ENCODE measurements at places on chromosomes 3 and 15.

DNA sequence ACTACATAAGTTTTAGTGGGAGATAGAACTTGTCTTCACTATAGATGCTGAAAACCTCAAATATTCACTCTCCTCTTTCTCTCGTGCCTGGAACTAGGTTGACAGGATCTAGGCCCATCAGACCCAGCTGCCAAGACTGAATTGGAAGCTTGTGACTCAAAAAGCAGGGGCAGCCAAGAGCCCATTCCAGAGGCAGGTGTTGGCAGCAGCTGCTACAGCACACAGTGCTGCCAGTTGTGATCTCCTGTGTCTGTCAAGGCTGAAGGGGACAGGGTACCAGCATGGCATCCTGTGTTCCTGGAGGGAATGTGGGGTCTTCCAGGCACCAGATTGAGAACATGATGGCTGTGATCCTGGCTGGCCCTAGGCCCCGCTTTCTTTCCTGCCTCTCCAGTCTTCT is 92.5 kb upstream of the MB21D2 start:
- DNase-seq, result no peak

- DNase-seq, result no peak
Measured at GRCh38 chr15:88465633-88466224, 1.5 kb downstream of the MRPL46 start.

DNA sequence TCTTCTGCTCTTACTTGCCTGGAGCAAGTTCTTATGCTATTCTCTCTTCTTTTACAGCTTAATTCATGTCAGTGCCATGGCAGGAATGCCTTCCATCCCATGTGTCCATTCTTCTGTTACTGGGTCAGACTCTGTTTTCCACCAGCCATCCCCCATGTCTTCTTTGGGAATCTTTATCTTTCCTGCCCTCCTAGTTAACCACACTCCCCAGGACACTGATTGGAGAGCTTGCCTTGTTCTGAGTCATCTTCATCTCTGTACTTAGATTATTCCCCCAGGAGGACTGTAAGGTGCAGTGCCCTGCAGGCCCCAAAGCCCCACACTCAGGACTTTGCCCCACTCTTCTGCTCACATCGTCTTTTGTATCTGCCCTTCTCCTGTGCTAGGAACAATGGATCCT is 3.6 kb downstream of the ABHD17C start:
- no peak for DNase-seq

DNA sequence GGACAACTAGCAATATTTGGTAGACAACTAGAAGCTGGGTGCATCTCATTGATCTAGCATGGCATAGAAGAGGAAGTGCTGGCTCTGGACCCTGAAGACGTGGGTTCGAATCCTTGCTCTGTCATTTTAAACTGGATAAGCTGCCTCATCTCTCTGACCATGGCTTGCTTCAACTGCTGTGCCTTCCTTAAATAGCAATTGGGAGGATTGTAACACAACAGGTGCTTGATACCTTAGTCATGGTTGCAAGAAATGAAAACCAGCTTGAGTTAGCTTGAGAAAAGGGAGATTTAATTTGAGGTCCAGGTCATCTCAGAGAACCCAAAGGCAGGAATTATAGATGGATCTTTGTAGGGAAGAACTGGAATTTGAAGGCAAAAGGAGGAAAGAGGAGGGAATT is 14.8 kb upstream of the RGMA start:
- no peak for DNase-seq

DNA sequence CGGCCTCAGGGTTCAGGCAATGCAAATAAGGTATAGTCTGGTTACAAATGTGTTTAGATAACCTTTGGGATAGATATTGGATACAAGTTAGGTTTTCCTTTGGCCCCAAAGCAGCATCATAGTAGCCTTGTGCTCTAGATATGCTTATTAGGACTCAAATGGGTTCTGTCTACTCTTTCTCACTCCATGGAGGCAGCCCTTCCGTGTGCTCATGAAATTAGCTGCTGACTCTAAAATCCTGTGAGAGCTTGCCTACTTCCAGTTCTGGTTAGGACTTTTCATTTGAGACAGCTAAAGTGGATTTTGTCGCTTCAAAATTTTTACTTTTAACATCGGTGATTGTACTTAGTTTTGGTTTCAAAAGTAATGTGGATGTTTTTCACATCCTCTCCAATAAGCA is 1.6 kb downstream of the CDV3 start:
- no peak for DNase-seq

Measured in chondrocyte (in vitro differentiated cells).